Astrocyte (in vitro differentiated cells and primary cell): ENCODE measurements at places on chromosomes 12 and 14.

GRCh38 chr14:95500201-95500681 is 16.2 kb downstream of the SYNE3 start:
- peaks cover 36% of the 10 kb centered on the region for H3K4me1 ChIP-seq
- H3K4me3 ChIP-seq: no peak overlapping the region
- no peaks in the 10 kb centered on the region for H3K27me3 ChIP-seq
- H3K36me3 ChIP-seq: no peaks in the 10 kb centered on the region
- no peak for DNase-seq

DNA sequence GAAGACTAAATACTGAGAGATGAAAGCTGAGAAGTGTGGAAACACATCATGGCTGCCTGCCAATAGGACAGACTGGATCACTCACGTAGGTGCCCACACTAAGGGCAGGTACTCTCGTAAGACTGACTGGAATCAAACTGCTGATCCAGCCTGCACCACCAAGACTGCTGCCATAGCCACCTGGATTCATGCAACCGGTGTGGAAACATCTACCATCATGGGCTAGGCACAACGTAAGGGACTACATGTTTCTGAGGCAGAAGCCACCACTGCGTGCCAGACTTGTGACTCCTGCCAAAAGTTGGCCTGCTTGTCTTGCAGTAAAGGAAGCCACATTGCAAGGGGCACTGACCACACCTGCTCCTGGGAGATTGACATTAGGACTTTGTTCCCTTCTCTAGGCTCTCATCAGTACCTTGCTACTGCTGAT is 3.8 kb downstream of the POMT2 start:
- no peak overlapping the region for H3K4me3 ChIP-seq
- H3K4me1 ChIP-seq: peaks cover 22% of the 10 kb centered on the region
- no peak for DNase-seq
- no peak overlapping the region for H3K27ac ChIP-seq
- H3K27me3 ChIP-seq: no peaks in the 10 kb centered on the region
- H3K36me3 ChIP-seq: no peaks in the 10 kb centered on the region

DNA sequence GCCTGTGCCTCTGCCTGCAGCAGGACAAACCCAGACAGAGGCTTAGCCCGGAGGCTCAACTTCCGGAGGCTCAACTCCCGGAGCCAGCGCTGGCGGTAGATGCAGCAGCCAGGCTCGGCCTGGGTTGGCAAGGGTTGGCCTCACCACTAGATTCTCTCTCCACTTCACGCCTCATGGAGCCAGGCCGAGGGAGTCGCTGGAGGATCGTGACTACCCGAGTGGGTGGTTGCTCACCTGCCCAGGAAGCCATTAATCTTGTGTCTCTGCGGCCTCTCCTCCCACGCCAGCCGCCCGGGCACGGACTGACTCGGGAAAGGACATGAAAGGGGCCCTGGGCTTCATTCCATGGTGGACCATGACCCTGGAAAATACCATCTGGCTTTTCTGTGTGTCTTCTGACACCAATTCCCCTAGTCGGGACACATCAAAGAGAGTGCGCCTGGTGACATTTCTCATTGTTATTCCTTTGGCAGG is 20.8 kb downstream of the ESRRB start:
- peak; percentile 3 for DNase-seq
- H3K4me1 ChIP-seq: no peaks in the 10 kb centered on the region
- no peak overlapping the region for H3K27ac ChIP-seq
- H3K36me3 ChIP-seq: no peaks in the 10 kb centered on the region

GRCh38 chr14:44962334-44963043 is 499 bp downstream of the TOGARAM1 start:
- DNase-seq: peak; percentile 41
- H3K4me3 ChIP-seq: peak overlapping the region; percentile 97
- peak overlapping the region; percentile 87 for H3K27ac ChIP-seq
- no peaks in the 10 kb centered on the region for H3K36me3 ChIP-seq
- H3K27me3 ChIP-seq: no peaks in the 10 kb centered on the region
- H3K4me1 ChIP-seq: peaks cover 32% of the 10 kb centered on the region
